ENCODE measurements at places on chromosomes 11 and 22. TPM values are rescaled to one million over a fixed set of nuclear protein-coding genes. Genes with fewer than 3 reads are reported as not detected.

DNA sequence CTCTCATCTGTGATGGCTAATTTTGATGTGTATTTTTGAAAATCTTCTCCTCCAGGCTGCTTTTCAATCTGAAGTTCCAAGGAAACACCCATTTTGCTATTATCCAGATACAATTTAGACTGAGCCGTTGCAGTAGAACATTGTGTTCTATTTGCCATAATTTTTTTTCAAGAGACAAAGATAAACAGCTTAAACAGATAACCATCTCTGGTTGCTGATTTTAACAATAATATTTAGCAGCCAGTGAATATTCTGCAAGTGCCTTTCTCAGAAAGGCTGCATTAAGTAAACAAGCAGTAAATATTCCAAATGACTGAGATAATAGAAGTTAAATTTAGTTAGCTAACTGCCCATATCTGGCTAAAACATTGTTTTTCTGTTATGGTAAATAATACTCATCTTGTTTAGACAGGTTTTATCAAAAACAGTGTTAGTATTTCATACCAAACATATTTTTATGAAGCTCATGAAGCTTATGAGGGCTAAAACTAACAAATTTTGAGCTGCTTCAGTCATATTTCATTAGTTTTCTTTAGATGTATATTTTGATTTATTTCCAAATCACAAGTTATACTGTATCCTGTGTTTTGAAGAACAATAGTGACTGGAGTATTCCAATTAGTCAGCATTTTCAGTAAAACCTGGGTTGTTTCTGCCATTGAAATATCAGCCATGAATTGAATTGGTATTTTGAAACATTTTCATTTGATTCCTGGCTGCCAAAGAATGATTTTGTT is 206.7 kb downstream of the SBF2 start:
- no peak for DNase-seq

DNA sequence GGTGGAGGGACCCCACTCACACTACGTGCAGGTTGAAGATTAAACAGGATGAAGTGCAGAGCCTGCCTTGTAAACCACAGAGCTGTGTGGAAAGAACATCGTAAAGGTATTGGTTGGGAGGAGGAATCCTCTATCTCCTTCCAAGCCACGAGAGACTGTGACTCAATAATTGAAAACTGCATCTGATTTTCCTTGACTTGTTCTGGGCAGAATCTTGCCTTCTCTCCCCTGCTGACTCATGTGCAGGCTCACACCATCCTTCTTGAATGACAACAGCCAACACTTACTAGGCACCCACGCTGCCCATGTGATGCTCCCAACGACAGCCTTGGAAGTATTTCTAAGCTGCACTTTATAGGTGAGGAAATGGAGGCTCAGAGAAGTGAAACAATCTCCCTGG is 563.0 kb downstream of the MIAT start:
- no peak for DNase-seq

- no peak for DNase-seq
Observed at GRCh38 chr22:28783786-28784671, 11.5 kb downstream of the CCDC117 start.

DNA sequence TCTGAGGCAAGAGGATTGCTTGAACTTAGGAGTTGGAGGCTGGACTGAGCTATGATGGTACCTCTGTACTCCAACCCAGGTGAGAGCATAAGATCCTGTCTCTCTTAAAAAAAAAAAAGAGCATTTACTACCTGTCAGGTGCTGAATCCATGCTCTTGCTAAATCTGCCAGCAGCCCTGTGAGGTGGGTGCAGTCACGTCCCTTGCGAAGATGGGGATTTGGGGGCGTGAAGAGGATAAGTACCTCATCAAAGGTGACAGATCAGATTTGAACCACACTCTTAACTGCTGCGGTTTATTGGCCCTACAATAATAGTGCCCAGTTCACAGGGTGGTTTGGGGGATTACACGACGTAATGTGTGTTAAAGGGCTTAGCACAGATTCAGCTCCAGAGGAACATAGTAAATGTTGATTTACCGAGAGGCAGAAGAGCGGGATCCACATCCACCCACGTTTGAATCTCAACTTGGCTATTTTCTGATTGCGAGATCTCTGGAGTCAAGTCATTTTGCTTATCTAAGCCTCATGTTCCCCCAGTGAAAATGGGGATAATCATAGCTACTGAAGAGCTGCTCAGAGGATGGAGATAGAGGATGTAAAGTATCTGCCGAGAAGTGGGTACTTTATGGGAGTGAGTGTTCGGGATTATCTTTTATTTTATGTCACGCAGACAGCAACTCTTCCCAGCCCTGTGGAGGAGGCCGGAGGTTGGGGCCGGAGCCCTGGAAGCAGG is 28.1 kb upstream of the LRRC10B start:
- no peak for DNase-seq

- no peak for DNase-seq
Observed at GRCh38 chr11:79139900-79140299, 300.9 kb downstream of the TENM4 start.

- no peak for DNase-seq
Observed at GRCh38 chr11:130122141-130122575, 37.4 kb upstream of the ST14 start.

- no peak for DNase-seq
Observed at GRCh38 chr22:25027959-25028840, 75.7 kb downstream of the KIAA1671 start.

DNA sequence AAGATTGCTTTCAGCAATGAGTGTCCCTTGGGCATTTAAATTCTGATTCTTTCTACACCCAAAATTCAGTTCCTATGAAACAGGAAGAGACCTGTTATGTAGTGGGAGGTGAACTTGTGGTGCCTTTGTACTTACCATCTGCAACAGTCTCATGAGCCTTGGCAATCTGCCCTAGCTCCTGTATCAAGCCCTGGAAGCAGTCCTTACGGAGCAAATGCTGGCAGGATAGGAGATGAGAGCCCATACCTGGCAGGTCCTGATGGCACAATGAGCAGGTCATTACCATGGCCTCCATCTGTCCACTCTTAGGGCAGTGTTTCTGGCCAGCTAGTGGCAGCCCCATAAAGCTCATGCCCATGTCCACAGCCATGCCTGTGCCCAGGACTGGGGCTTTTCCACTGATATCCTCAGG is 10.8 kb downstream of the TRIM66 start:
- no peak for DNase-seq

- no peak for DNase-seq
Observed at GRCh38 chr11:12809864-12810567, 135.8 kb downstream of the TEAD1 start.

DNA sequence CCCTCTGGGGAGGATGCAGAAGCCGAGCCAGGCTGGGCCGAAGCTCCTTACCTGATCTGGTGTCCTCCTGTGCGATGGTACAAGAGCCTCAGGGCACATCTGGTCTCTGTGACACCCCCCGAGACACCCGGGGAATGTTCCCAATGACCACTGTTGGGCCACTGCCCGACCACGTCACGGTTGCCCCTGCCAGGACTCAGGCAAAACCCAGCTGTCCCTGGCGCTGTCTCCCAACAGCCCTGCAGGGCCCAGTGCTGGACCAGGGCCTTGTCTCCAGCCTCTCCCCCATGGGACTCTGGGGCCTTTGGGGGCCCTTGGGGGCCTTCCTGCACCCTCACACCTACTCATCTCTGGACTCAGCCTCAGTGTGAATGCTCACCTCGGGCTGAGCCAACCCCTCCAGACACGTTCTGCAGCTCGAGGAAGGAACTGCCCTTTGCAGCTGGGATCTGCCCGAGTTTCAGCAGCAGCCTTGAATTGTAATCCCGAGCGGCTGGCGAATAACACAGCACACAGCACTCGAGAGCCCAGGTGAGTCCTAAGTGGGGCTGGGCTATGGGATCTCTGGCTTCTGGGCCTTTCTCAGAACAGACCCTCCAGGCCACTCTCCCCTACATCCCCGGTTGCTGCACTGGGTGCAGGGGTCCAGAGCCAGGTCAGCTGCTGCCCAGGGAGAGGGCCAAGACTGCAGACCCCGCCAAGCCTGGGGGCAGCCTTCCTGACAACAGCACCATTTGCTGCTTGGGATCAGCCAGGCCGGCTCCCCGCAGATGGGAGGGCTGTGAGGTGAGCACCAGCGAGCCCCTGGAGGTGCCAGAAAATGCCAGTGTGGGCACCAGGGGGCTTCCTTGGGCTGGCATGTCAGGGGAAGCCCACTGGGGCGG is 39.8 kb downstream of the RTN4R start:
- DNase-seq, result no peak

DNA sequence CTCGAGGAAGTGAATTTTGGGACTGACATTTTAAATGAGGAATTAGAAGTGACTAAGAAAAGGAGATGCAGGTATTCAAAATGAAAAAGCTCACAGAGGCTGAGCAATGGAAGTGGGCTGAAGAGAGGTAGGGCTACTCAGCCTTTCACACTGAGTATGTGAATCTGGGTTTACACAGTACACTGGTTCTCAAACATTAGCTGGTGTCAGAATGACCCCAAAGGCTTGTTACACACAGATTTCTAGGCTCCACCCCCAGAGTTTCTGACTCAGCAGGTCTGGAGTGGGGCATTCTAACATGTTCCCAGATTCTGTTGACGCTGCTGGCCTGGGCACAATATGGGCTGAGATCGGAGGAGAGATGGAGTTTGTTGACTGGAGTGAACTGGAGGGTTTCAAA is 32.8 kb downstream of the CADM1 start:
- no peak for DNase-seq

DNA sequence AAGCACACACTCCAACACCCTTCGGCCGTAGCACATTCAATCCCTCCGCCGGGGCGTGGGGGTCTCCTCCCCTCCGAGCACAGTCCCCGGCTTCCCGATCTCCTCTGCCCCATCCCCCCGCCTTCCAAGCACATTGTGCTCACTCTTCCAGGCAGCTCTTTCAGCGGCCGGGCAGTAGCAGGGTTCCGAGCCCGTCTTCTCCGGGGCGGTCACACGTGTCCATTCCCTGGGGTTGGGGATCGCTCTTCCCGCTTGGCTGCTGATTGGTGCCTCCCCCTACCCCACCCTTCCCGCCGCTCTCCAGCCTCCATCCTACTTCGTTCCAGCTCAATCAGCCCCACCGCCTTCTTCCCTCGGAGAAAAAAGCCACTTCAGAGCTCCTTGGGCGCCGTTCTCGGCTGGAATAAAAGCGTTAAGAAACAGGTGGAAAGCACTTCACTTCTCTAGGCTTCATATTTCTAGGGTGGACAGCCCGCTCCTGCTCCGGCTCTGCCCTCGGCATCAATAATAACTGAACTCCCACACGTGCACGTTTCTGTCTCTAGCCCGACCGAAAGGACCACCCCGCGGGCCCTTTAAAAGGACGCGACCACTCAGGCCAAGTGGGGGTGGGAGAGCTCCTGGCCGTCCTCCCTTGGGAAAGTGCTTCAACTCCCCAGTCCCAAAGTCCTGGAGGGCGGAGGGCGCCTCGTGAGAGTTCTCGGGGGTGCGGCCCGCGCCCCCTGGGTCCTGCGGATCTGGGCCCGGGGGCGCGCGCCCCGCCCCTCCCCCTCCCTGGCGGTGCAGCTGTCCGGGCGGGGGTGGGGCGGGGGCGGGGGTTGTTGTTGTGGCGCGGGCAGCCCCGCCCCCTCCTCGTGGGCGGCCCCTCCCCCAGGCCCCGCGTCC is 464 bp upstream of the CECR2 start:
- DNase-seq, result peak; percentile 77

DNA sequence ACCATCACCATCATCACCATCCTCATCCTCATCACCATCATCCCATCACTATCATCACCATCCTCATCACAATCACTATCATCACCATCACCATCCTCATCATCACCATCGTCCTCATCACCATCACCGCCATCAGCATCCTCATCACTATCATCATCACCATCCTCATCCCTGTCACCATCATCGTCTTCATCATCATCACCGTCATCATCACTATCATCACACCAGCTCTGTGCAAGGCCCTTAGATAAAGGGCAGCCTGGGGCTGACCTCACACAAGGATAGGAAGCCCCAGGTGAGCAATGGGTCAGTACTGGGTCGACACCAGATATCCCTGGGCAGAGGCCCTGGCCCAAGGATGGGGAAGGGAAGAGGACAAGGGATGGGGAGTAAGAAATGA is 16.1 kb downstream of the RTN4R start:
- no peak for DNase-seq

DNA sequence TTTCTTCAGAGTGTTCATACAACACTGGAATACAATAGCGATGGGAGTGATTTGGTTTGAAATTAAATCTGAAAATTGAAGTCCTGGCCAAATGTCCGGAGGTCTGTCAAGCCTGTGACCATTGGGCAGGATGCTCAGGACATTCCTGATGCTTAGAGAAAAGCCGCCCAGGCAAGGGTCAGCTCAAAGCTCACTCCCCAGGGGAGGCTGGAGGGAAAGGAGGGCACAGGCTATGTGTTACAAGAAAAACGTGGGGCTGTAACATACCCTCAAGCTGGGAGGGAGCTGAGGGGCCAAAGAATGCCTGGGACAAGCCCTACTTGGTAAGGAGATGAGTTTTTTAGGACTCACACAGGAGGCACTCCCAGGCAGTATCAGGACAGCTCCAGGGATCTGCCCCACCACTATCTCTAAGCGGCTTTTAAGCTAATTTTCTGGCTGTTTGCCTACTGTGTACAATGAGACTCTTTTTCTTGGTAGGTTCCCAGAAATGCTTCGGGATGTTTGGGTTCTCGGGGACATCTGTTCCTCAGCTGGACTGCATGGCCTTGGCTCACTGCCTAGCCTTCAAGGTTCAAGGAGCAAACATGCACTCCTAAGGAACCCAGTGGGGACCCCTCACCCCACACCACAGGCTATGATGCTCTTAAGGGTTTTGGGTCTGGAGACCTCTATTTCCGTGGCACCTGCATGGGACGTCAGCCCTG is 500.1 kb downstream of the BRD1 start:
- peak; percentile 28 for DNase-seq

GRCh38 chr11:45733176-45733575 is 67.8 kb upstream of the CHST1 start:
- DNase-seq, result no peak

DNA sequence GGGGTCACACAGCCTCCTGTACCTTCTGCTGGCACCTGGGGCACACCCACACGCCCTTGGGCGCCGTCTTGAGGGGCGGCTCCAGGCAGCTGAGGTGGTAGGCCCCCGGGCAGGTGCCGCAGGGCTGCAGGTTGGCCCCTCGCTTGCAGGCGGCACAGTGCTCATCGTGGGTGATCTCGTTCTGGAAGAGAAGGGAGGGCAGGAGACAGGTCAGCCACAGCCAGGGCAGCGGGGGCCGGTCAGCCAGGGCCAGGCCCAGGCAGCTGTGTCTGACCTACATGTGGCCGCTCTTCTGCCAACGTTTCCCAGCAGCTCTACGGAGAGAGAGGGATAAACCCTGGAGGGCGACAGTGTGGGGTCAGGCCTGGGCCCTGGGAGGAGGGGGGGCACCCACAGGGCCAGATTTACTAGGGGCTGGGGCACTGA is 121.9 kb downstream of the PHF21B start:
- no peak for DNase-seq

Gene CNTF
- 0.70 TPM for total RNA-seq

Gene KIRREL3
- total RNA-seq, result 0.24 TPM

Gene GVQW3
- total RNA-seq, result 1.9 TPM

Gene NDUFC2
- total RNA-seq, result 337 TPM

Gene PGGHG
- 10.0 TPM for total RNA-seq

Gene MS4A6A
- 64.0 TPM for total RNA-seq

Gene VPS37C
- total RNA-seq, result 16.5 TPM

Gene KCTD21
- 10.6 TPM for total RNA-seq

Gene OR10A2
- total RNA-seq, result not detected

Measured in Right ventricle myocardium inferior (tissue), 1 donor.